ENCODE measurements at places on chromosomes 4 and X. TPM values are rescaled to one million over a fixed set of nuclear protein-coding genes. Genes with fewer than 3 reads are reported as not detected.
A peak's percentile ranks its signal among the peaks of the same experiment; 100 is the strongest.

DNA sequence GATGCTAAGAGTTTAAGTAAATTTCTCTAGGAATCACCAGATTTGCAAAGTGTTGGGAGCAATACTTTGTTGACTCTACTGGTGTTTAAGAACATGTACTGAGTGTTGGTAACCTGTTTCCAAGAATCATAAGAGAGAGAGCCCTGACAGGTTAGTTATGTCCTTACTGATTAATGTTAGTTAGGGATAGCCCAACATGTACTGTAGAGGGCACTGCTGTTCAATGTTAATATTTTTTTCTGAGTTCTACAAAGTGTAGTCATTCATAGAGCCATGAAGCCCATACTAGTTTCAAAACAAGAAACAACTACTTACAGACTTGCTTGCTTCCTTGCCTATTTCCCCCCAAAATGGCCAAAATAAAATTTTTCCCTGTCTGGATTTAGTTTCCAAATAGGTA lies 11.9 kb downstream of the TMPRSS11D start:
- peak; percentile 56 for DNase-seq

- DNase-seq = no peak
Observed at GRCh38 chr4:180261346-180261745, 1981.9 kb upstream of the TENM3 start.

GRCh38 chr4:24137671-24138601 lies 248.1 kb upstream of the PPARGC1A start:
- no peak for DNase-seq

GRCh38 chrX:3345281-3346191 lies 916 bp downstream of the MXRA5 start:
- DNase-seq = peak; percentile 8

TRPC5OS gene
- not detected for total RNA-seq

DNA sequence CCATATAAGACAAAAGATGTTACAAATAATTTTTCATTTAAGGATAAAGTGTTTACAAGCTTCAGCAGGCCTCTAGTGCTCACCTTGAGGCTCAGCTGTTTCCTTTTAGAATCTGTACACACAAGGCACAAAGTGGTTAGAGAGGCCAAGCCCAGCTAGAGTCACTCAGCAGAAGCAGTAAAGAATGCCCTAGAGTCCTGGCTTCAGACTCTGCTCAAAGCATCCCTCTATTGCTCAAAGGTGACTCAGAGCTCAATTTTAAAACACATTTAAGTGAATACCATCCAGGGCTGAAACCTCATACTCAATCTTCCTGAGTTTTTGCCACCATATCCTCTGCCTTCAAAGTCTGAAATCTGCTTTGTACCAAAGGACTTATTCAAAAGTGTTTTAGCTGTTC lies 22.6 kb upstream of the PHF8 start:
- peak; percentile 34 for DNase-seq

TMEM150C gene
- 0.26 TPM for total RNA-seq

DNA sequence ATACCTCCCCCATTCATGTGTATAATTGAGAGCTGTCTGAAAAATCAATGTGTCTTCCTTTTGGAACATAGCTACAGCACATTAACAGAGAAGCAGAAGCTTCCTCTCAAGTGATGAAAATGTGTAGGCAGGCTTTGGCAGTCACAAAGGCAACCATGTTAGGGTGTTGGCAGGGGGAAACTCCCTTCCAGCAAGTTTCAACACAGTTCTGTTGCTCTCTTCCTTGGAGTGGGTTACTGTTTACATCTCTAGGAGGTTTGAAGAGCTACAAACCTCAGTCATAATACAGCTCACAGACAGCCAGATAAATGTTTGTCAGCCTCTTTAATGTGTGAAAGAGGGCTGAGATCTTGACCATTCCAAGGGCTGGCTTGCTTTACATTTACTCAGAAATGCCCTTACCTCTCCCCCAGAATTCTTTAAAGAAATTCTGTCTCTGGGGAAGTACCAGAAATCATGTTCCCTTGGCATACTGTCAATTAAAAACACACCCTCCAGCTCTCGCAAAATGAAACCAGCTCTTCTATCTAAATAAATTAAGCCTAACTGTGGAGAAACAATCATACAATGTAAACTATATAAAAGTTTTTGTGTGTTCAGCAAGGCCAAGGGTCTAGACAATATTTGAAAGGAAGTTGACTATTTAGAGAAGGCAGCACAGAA lies 18.9 kb downstream of the ZBTB33 start:
- DNase-seq = no peak

- peak; percentile 47 for DNase-seq
Observed at GRCh38 chr4:54709400-54709799, 51.6 kb downstream of the KIT start.

DNA sequence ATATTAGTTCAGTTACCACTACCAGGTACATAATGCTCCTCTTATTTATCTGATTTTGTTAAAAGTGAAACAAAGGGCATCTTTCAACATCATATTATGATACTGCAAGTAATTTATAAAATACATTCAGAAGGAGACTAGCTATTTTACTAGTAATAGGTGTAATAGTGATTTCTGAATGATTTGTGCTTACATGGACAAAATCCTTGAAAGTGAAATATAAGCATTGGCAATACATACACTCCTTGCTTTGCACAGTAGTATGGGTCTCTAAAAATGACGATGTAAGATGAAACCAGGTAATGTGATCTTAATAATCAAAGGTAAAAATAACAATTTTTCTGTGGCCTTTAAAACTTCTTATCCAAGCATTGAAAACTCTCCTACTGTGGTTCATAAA lies 17.5 kb downstream of the MTHFD2L start:
- DNase-seq = no peak

DNA sequence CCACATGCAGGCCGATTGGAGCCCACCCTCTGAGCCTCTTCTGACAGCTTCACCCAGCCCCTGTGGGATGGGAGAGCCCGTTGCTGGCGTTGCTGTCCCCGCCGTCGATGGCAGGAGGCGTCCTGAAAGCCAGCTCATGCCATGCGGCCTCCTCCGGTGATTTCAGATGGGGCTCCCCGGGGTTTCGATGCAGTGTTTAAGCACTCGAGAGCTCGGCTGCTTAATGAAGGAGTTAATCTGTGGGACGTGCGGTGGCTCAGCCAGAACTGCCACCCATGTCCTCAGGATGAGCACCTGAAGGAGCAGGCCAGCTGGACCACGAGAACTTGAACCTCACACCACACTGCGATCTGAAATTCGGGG lies 95.6 kb downstream of the SORCS2 start:
- DNase-seq = no peak

FRMPD3 gene
- total RNA-seq = under 0.01 TPM

ATP7A gene
- 6.7 TPM for total RNA-seq

GRCh38 chr4:78640714-78641113 lies 89.1 kb downstream of the ANXA3 start:
- no peak for DNase-seq

DNA sequence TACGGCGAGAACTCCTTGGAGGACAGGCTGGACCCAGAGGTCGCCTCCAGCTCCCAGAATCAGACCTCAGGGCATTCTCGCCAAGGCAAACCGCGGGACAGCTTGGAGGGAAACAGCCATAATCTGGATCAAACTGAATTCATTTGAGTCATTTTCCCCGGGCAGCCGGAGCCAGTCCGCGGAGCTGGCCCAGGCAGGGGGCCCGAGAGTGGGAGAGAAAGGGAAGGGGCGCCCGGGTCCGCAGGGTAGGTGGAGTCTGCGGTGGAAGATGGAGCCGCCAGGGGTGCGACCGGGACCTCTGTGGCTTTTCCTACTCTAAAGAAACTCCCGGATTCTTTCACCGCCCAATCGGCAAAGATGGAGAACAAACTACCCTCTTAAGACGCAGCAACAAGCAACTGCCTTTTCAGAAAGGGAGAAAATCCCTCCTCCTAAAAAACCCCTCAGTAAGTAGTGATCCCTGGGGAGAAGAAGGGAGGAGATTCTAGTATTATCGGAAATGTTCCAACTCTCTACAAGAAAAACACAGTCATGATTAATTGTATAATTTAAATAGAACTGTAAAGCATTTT lies 5.2 kb downstream of the NKX3-2 start:
- no peak for DNase-seq

- DNase-seq = no peak
Observed at GRCh38 chr4:151629097-151629783, 131.6 kb downstream of the GATB start.

MBNL3 gene
- total RNA-seq = 3.9 TPM
